Renal cortical epithelial cell (primary cell): ENCODE measurements at places on chromosomes 6 and 20. TPM values are rescaled to one million over a fixed set of nuclear protein-coding genes. Genes with fewer than 3 reads are reported as not detected.

The PREP gene
- 15.3 and 38.4 TPM in 2 replicates for total RNA-seq

The SLC22A2 gene
- total RNA-seq, result 5.3 and 20.3 TPM in 2 replicates

The NUDT3 gene
- total RNA-seq, result 19.3 and 26.9 TPM in 2 replicates

The IL17F gene
- not detected in 2 replicates for total RNA-seq

The MKKS gene
- total RNA-seq, result 7.6 and 25.4 TPM in 2 replicates

The SLC18B1 gene
- total RNA-seq, result 23.1 and 25.4 TPM in 2 replicates

The TUBB2B gene
- total RNA-seq, result 21.6 and 53.5 TPM in 2 replicates

The MDFI gene
- total RNA-seq, result 3.4 and 20.0 TPM in 2 replicates

The BANF2 gene
- not detected in 2 replicates for total RNA-seq

The ZNF334 gene
- 1.7 and 8.1 TPM in 2 replicates for total RNA-seq

The SULF2 gene
- total RNA-seq, result 27.1 and 217 TPM in 2 replicates
